ENCODE measurements at places on chromosomes 3 and 15.

DNA sequence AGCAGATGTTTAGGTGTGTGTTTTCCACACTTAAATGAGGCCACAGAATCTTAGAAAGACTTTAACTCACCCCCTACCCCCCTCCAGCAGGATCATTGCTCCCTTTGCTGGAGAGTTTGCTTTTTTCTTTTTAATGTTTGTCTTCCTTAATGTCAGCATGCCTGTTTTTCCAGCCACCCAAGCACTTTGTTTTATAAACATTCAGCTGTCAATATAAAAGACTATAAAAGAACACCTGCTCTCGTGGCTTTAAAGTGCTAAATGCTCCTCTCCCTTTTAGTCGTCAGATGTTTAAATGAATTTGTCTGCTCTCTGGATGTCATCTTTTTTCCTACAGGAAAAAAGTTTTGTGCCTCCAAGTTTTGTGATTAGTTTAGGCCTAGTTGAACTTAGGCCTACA, 61.7 kb downstream of the SIDT1 start:
- no peak for DNase-seq

DNA sequence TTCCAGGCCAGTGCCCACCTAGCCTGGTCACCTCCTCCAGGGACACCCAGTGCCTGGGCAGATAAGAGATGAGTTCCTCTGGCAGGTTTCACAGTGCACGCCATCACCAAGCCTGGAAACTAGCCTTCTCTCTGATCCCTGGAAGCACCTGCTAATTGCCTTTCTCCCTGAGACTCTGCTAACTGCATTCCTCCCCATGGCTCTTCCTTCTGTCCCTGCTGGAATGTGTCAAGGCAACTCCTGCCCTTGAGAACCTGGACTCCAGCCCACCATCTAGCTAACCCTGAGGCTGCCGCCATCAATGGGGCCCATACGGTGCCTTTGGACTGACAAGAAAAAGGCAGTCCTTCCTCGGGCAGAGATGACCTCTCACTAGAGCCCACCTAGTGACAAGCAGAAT, 18.5 kb downstream of the VIPR1 start:
- no peak for DNase-seq

DNA sequence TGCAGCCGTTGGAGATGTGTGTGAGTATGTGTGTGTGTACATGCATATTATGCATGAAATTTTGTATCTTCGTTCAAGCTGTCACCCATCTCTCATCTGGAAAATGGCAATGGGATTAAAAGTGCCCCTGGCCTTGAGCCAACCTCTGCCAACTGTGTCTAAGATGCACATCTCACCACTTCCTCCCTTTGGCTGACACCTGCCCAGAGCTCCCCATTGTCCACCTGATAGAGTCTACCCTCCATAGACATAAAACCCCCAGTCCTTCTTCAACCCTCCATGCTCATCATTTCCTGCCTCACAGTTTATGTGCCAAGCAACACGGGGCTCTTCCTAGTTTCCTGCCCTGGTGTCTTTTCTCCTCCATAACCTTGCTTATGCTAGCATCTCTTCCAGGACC, 187.5 kb upstream of the HES1 start:
- no peak for DNase-seq

DNA sequence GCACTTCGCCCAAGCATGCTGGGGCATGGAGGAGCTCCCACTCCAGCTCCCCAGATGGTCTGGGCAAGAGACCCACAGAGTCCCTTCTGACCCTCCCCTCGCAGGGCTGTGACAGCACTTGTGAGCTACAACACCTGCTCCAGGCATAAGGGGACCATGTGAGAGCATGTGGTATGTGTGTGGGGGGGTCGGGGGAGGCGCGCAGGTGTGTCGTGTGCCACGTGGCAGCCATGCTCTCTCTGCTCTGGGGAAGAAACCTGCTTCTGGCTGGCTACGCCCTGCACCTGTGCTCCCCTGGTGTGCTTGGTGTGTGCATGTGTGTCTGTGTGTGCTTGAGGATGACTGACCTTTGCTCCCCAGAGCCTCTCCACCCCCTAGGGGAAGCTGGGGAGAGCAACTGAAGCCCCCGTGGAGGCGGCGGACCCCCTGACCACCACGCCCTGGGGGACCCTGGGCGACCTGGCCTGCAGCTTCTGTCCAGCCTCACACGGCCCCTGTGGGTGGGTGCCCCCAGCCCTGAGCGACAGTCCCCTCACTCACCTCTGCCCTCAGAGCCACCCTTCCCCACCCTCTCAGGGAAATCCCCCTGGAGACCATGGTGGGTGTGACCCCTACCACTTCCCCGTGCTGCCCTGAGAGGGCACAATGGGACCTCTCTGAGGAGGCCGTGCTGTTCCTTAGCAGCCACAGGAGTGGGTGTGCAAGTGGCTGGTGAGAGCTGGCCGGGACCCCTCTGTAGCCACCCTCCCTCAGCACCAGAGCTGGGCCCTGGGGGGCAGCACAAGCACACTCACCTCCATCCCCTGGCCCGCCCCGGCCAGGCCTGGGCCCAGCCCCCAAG, 16.6 kb upstream of the SEC13 start:
- DNase-seq, result no peak

DNA sequence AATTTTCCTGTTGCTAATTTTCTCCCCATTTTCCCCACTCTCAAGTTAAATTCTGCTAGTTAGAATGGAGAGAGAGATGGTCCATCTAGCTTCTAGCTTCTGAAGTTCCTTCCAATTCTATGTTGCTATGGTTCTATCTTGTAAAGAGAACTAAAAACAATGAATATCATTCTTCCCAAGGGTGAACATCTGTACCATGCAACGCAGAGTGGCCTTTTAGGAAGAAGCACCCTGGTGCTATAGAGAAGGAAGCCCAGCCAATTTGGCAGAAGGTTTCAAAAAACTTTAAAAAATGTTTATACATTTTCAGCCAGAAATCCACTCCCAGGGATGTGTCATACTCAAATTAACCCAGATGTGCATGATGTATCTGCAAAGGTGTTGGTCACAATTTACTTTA, 149.1 kb downstream of the SEMA6D start:
- no peak for DNase-seq

- DNase-seq, result no peak
These were observed 4.3 kb upstream of the GPR160 start for GRCh38 chr3:170033489-170033888.

- no peak for DNase-seq
These were observed 22.0 kb downstream of the CGNL1 start for GRCh38 chr15:57398336-57398735.

GRCh38 chr3:12990306-12990705, 82.9 kb downstream of the IQSEC1 start:
- DNase-seq, result no peak

DNA sequence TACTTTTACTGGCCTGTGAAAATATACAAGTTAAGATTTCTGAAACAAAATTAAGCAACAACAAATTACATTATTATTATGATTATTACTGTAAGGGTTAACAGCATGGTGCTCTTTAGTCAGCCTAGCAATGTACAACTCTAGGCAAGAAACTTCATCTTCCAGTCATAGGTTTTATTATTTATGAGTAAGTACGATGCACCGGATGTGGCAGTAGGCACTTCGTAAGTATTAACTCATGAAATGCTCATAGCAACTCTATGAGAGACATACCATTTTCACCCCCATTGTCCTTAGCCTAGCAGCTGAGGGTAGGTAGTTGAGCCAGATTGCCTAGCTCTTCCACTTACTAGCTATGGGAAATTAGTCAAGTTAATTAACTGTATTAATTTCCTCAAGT, 68.0 kb upstream of the PTPRG start:
- no peak for DNase-seq

GRCh38 chr15:40407330-40407990, 1.9 kb downstream of the IVD start:
- DNase-seq, result no peak

GRCh38 chr15:71476823-71477222, 333.5 kb upstream of the NR2E3 start:
- DNase-seq, result no peak

DNA sequence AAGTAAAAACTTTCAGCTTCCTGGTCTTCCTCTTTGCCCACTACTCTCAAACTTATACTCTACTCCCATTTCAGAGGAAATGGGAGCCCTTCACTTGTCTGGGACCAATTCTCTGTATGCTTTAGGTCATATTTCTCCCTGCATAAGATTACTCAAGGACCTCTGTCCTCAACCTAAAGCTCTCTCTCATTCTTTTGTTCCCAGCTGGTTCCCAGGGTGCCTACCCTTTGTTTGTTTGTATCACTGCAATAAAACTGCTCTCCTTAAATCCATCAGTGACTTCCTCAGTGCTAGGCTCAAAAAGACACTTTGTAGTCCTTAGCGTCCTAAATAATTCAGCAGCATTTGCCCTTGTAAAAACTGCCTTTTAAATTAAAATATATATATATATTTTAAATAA, 2.9 kb downstream of the NGRN start:
- DNase-seq, result no peak

GRCh38 chr3:116808725-116809124, 99.1 kb downstream of the TUSC7 start:
- DNase-seq, result no peak

GRCh38 chr15:100759106-100759505, 120.5 kb upstream of the ALDH1A3 start:
- no peak for DNase-seq

DNA sequence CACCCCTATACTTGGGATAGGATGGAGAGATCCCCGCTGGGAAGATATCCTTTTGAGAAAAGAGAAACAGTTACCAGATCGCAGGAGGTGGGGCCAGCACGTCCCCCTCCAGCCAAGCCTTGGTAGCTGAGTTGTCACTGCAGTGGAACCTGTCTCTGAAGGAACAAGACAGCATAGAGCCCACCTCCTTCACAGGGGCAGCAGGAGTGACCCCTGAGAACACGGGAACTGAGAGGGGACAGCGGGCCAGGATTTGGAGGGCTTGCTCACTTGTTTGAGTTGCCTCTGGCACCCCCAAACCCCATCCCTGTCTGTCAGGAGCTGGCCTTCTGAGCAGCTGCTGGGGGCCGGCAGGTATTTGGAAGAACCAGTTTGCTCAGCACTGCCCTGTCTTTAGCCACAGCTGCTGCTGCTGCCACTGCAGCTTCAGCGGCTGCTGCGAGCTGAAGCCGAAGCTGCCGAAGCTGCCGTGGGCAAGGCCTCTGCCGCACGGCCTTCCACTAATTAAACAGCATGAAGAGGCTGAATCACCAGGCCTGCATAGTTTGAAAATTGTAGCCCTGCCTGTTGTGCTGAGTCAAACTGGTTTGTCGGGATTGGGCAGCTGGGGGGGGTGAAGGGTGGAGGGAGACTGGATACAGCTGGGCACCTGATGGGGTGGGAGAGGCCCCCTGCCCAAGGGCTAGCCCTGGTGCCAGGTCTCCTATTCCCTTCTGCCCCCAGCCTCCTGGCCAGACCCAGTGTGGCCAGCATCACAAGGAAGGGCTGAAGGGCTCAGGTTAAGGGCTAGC, 4.0 kb downstream of the EPHB3 start:
- no peak for DNase-seq

- no peak for DNase-seq
These were observed 216.6 kb upstream of the RASGRP1 start for GRCh38 chr15:38781196-38781595.

- peak; percentile 65 for DNase-seq
These were observed 51.0 kb upstream of the SPSB4 start for GRCh38 chr3:141000027-141000663.

DNA sequence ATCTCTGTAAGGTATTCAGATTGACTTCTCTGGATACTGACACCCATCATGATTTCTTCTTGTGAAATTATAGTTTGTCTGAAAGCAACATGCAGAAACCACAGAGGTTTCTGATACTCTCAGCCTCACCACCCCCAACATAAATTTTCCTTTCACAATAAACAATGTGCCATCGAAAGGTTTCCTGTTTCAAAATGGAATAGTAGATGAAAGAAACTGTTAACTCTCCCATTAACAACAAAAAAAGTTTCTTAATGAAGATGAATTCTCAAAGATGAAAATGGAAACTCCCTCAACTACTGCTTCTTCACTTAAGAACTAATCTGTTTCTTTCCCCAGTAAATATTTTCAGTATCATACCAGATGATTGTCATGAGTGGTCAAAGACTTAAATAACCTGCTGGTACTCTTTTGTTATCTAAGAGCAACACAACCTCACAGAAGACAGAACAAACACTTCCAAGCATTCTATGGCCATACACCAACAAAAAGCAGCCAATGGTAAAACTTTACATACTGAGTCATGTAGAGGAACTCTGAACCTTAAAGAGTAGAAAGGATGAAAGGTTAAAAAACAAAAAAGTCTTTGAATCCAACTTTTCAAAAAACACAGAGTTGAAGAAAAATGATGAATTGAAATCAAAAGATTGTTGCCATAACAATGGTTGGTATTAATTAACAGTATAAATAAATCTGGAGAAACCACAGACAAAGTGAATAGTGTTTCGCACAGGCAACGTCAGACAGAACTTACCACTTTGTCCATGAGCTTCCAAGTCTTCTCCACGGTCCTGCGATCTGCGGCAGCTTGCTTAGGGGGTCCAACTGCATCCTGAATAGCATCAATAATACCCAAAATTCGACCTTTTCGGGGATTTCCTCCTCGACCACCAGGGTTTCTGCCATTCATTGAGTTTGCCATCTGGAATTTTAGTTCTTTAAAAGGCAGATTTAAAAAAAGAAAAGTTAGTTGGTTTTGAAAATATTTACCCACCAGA, 1.9 kb downstream of the CBLB start:
- no peak for DNase-seq

GRCh38 chr3:130705501-130705900, 41.1 kb downstream of the PIK3R4 start:
- no peak for DNase-seq

DNA sequence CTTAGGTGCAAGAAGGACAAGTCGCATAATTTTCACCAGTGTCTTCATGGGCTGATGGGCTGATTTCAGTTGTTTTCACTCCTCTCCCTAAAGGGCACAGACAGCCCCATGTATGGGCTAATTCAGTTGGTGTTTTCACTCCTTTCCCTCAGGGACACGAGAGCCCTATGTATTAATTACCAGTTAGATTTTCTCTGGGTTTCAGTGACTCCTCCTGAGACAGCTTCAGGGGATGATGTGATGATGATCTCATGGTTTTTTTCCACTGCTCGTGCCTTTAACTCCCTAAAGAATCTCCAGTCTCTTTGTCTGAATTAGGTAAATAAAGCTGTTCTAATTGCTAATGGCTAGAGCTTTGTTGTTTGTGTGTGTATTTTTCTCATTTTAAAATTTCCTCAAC, 9.9 kb downstream of the RAMAC start:
- DNase-seq, result no peak

DNA sequence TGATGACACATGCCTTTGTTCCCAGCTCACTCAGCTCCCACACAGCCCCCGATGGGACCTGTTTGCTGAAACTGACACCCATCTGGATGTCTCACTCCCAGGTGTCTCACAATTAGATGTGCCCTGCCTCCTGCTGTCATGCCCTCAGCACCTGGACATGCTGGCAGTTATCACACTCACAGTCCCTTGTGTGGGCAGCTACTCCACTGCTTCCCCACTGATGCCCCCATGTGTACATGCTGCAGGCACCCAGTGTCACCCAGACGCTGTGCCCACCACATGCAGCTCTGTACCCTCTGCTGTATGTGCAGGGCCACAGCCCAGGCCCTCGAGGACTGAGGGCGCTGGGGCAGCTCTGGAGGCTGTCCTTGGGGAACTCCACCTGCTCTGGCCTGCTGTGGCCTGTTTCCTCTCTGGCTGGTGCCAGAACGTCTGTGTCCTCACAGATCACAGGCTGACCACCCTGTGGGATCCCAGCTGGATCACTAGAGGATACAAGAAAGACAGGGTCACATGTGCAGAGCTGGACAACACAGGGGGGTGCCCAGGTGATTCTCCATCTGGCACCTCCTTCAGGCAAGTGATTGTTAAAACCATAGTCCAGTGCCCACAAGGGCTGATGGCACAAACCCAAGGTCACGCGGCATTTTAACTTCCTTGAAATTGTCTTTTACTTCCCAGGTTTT, 14.0 kb downstream of the C3orf22 start:
- peak; percentile 57 for DNase-seq
